Frontal cortex (tissue), 4 donors: ENCODE measurements at places on chromosomes 1 and 21. TPM values are rescaled to one million over a fixed set of nuclear protein-coding genes. Genes with fewer than 3 reads are reported as not detected.

GRCh38 chr1:3352299-3352951 lies 102.0 kb upstream of the ARHGEF16 start:
- no peak for DNase-seq

DNA sequence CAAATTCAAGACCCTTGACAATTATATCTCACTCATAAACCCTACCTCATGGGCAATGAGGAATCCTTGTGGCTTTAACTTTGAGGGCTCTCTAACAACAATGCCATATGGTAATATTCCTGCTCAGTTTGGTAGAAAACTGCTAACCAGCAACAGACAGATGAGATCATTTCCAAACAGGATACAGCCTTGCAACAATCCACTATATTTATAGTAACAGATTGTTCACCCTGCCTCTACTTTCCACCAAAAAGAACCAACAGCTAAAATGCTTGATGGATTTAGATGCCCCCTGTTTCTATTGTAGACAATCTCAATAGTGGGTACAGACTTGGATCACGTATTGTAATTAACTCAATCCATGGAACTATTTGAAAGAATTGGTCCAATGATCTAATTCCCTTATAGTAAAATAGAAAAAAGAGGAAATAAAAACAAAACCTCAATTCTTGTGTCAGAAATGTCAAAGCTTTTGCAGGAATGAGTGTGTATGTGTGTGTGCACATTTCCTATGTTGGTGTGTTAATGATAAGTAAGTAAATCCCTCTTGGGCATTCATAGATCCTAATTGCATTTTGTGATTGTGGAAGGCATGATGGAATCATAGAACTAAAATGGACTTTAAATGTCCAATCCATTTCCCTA lies 100.0 kb upstream of the EDEM3 start:
- DNase-seq, result no peak

DNA sequence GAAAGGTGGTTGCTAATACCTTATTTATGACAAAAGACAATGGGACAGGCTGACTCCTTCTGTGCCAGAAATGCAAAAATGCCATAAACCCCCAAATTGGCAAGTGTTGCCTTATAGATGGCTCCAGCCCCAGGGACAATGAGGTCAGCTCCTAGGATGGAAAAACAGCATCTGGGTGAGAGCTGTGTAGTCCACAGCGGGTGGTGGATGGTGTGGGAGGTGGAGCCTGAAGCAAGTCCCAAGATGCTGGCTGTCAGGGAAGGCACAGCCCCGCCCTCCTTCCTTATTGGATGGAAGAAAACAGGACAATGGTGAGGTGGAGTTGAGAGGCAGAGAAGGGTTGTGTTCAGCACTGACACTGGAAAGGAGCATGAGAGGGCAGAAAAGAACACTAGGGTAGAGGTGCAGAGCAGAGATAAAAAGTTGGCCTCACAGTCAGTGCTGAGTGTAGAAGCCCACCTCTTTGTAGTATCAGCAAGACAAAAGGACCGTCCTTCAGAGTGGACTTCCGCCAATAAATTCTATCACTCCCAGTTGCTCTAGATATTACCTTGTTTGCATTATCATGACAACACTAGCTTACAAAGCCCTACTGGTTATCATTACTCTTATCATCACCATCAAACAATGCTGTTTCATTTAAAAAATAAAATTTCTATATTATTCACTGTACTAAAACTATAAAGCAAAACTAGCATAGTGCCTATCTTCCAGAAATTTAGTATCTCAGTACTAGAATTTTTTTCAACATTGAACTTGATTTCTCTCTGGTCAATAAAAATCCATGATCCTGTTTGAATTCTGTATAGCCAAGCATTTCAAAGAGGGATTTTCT lies 3.7 kb upstream of the SDE2 start:
- DNase-seq, result no peak

GRCh38 chr1:167128261-167129227 lies 34.7 kb downstream of the STYXL2 start:
- no peak for DNase-seq

The ZBTB37 gene
- 33.4 TPM for total RNA-seq
